CD4-positive, alpha-beta T cell treated with Interleukin-12 subunit alpha and Interleukin-12 subunit beta, for 1 hour (primary cell): ENCODE measurements at places on chromosomes 1 and 21.

GRCh38 chr21:14095056-14095455 is 115.7 kb downstream of the LIPI start:
- no peak for DNase-seq

DNA sequence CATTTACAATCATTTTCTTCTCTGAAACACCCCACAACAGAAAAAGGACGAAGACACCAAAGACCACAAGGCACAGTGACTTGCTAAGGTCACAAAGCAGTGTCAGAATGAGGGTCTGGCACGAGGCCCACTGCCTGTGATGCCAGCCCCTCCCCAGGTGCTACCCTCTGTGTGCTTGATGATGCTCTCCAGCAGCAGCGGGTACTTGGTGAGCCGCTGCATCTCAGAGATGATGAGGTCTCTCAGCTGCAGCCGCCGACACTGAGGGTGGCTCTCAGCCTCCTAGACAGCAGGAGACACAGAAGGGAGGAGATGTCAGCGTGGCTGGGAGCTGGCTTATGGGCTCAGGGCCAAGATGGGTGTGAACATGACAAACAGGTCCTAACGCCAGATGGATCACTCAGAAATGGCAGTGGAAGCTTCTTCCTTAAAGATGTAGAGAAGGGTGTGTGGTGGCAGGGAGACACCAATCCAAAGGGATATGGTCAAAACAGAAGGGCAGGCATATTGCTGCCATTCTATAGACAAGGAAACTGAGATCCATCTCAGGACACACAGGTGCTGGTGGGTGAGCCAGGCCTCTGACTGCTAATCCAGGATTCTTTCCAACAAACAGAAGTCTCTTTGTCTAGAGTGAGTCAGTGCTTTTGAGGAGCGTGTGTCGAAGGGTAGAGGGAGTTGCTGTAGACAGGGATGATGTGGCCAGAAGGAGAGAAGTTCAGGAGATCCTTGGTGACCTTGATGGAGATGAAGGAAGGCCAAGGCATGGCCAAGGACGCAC is 25.6 kb downstream of the LRRC71 start:
- no peak for DNase-seq

GRCh38 chr1:25622531-25622930 is 5.9 kb downstream of the MAN1C1 start:
- no peak for DNase-seq

- DNase-seq = no peak
Observed at GRCh38 chr1:22221233-22221780, 78.4 kb upstream of the WNT4 start.

DNA sequence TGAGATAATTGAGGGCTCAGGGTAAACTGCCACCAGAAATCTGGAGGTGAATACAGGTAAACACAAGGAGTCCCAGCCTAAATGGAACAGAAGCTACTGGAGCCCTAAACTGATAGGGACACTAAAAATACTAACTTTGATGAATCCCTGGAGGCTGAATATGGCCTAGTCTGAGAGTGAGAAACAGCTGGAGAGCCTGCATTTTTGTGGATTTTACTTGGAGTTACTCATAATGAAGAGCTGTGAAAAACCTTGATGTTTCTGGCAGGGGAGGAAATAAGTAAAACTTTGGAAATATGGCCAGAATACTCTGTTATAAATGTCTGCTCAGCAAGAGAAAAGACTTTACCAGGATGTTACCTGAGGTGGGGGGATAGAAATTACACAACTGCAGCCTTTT is 164.4 kb downstream of the LIPI start:
- DNase-seq = no peak

DNA sequence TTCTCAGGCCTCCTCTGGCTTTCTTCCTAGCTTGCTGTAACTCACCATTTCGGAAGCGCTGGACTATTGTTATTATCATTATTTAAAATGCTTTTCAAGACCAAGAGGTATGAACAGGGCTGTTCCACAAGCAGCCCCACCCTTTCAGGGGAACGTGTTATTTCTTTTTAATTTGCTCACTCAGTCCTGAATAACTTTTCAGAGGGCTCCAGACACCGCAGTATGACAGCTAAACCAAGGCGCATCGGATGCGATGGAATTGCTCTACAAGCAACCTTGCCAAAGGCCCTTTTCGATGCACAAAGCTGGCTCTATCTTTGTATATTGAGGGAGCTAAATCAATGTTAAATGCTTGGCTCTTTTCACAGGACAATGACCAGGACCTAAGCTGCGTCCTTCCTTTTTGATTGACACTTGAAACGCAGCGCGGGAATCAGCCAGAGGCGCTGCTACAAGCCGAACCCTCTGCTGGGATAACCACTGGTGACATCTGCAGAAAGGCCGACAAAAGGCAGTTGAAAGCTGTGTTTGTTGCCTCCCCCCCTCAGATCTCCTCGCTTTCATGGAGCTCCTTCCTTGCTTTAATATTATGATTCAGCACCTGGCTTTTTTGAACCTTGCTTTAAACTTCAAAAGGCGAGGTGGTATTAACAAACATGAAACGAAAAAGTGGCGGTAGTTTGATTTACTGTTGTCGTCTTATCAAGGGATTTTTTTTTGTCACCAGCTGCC is 204.7 kb upstream of the PROX1 start:
- no peak for DNase-seq

GRCh38 chr1:22612671-22613571 is 23.5 kb upstream of the C1QA start:
- DNase-seq = no peak

- peak; percentile 75 for DNase-seq
Observed at GRCh38 chr21:29449306-29449950, 150.7 kb downstream of the BACH1 start.

- no peak for DNase-seq
Observed at GRCh38 chr1:178133239-178133989, 39.5 kb downstream of the RASAL2 start.

DNA sequence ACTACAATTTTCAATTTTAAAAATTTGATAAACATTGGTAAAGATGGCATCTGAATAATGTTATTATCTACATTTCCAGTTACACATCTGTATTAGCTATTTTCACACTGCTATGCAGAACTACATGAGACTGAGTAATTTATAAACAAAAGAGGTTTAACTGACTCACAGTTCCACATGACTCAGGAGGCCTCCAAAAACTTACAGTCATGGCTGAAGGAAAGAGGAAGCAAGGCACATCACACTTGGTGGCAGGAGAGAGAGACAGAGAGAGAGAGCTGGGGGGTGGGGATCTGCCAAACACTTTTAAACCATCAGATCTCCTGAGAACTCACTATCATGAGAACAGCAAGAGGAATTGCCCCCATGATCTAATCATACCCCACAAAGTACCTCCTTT is 850.0 kb downstream of the LTN1 start:
- DNase-seq = no peak

DNA sequence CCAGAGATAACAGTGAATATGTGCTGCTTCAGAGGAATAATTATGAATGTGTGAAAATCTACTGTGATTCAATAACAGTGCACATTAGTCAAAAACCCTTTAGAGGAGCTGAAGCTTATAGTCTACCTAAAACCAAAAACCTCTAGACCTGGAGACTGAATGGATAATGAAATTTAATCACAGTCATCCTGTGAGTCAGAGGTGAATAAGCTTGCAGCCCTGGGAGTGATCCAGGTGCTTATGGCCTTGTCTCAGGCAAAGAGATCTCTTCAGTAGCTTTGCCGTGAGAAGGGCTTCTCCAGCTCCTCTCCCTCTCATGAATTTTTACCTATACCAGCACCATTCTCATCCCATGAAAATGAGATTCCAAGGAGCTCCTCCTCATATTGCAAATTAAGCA is 81.3 kb upstream of the RGS4 start:
- DNase-seq = no peak

- DNase-seq = no peak
Observed at GRCh38 chr1:243475966-243476365, 220.1 kb downstream of the SDCCAG8 start.

GRCh38 chr1:31980835-31981455 is 32.7 kb upstream of the KHDRBS1 start:
- DNase-seq = no peak

- DNase-seq = no peak
Observed at GRCh38 chr1:119462964-119463363, 44.0 kb upstream of the HSD3B1 start.

- DNase-seq = no peak
Observed at GRCh38 chr1:199399996-199400724, 627.4 kb upstream of the NR5A2 start.

- DNase-seq = no peak
Observed at GRCh38 chr1:170692866-170693575, 29.1 kb downstream of the PRRX1 start.

GRCh38 chr1:27979151-27979858 is 19.5 kb downstream of the XKR8 start:
- peak; percentile 67 for DNase-seq

GRCh38 chr1:54256522-54257345 is 56.8 kb downstream of the MRPL37 start:
- no peak for DNase-seq

GRCh38 chr21:25459365-25459764 is 147.9 kb downstream of the MRPL39 start:
- no peak for DNase-seq

DNA sequence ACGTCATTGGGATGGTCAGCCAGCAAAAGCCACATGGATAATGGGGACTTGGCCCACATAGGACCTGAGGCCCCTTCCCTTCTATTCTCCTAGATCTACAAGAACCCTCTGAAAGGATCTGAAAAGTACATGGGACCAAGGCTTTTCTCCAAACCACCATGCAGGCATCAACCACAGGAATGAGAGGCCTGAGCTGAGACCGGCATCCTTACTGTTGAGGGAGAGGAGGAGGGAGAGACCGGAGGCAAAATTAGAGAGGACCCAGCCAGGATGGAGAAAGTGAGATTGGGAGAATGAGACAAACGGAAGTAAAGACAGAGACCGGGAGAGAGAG is 281.7 kb downstream of the RRAGC start:
- no peak for DNase-seq

- no peak for DNase-seq
Observed at GRCh38 chr1:11441211-11441952, 37.6 kb upstream of the DISP3 start.

DNA sequence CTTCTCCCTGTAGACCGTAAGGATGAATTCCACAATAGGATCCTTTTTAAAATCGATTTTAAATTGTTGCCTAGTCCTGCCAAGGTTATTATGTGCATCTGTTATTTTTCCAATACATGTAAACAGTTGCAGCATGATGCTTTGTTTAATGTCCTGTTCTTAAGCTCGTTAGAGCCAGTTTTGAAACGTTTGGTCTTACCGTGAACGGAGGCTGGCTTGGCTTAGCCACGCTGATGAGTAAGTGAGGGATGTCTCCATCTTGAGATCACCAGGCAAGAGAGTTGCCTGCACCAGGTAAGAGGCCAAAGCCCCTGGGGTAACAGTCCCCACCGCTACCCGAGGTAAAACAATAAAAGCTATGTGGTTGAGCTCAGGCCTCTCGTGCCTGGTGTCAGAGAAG is 17.3 kb downstream of the CSTB start:
- no peak for DNase-seq
